Epithelial cell of proximal tubule (primary cell): ENCODE measurements at places on chromosomes 5 and 9. TPM values are rescaled to one million over a fixed set of nuclear protein-coding genes. Genes with fewer than 3 reads are reported as not detected.

The OSMR gene
- total RNA-seq = 20.1 and 25.5 TPM in 2 replicates

- DNase-seq = no peak
Measured at GRCh38 chr5:124906339-124907097, 160.1 kb upstream of the ZNF608 start.

The FYB1 gene
- total RNA-seq = not detected in 2 replicates

GRCh38 chr9:89015336-89015735 is 24.1 kb downstream of the S1PR3 start:
- no peak for DNase-seq

DNA sequence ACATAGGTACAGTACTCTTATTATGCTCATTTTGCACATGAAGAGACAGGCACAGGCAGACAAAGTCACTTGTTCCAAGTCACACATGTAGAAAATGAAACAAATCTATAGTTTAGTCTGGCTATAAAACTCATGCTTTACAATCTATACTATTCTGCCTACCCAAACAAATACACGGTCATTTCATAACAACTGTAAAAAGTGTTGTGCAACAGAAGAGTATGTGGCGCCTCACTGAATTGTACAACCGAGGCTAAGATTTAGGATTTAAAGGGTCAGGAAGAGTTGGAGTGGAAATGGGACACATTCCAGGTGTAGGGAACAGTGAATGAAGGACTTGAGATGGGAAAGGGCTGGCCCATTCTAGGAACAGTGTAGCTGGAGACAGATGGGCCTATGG is 82.9 kb upstream of the TRIO start:
- DNase-seq = no peak

- no peak for DNase-seq
Measured at GRCh38 chr5:167819406-167819805, 472.0 kb upstream of the WWC1 start.
